ENCODE measurements at places on chromosomes 16 and 17. TPM values are rescaled to one million over a fixed set of nuclear protein-coding genes. Genes with fewer than 3 reads are reported as not detected.

MEFV gene
- total RNA-seq = 0.49 TPM

GRCh38 chr17:54781389-54781788 lies 119.3 kb upstream of the TOM1L1 start:
- DNase-seq = no peak

- DNase-seq = no peak
These were observed 62.3 kb upstream of the CDH5 start for GRCh38 chr16:66304151-66304550.

- DNase-seq = no peak
These were observed 534.1 kb downstream of the GRIN2A start for GRCh38 chr16:9647981-9648701.

- DNase-seq = no peak
These were observed 114.5 kb upstream of the METRNL start for GRCh38 chr17:82964851-82965341.

DNA sequence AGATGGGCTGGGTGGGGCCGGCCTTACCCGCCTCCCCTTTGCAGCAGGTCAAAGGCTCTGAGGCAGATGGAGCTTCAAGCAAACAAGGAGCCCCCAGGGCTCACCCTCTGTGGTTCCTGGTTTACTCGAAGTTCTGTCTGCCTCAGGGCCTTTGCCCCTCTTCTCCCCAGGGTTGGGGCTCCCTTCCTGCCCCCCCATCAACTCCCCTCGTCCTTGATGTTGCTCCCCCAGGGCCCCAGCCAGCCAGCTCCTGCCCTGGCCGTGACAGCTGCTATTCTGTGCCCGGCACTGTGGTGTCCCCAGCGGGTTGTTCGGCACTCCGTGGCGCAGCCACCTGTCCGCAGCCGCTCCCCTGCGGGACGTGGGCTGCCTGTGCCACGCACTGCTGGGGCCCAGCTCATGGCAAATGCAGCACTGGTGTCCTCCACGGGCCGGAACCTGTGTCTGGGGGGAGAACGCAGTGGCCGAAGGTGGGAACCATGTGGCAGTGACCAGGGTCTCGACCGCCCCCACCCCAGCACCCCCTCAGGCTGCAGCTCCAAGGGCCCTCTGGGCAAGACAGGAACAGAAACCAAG lies 4.3 kb upstream of the METRN start:
- no peak for DNase-seq

DNA sequence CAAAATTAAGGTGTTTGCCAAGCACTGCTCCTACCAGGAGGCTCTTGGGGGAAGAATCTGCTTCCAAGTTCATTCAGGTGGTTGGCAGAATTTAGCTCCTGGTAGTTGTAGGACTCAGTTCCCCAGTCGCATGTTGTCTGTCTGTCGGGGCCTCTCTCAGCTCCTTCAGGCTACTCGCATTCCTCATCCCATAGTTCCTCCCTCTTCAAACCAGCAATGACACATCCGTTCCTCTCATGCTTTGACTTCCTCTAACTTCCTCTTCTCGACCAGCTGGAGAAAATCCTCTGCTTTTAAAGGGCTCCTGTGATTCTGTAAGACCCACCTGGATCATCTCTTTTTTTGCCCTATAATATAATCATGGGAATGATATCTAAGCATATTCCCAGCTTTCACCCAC lies 108.1 kb downstream of the PMP22 start:
- no peak for DNase-seq

DNA sequence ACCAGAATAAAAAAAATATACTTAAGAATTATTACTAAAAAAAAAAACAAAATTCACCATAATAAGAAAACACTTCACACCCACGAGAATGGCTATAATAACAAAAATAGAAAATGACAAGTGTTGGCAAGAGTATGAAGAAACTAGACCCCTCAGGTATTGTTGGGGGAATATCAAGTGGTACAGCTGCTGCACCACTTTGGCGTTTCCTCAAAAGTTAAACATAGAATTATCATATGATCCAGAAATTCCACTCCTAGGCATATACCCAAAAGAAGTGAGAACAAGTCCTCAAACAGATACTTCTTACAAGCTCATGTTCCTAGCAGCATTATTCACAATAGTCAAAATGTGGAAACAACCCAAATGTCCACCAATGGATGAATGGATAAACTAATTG lies 26.3 kb downstream of the AMFR start:
- no peak for DNase-seq

DNA sequence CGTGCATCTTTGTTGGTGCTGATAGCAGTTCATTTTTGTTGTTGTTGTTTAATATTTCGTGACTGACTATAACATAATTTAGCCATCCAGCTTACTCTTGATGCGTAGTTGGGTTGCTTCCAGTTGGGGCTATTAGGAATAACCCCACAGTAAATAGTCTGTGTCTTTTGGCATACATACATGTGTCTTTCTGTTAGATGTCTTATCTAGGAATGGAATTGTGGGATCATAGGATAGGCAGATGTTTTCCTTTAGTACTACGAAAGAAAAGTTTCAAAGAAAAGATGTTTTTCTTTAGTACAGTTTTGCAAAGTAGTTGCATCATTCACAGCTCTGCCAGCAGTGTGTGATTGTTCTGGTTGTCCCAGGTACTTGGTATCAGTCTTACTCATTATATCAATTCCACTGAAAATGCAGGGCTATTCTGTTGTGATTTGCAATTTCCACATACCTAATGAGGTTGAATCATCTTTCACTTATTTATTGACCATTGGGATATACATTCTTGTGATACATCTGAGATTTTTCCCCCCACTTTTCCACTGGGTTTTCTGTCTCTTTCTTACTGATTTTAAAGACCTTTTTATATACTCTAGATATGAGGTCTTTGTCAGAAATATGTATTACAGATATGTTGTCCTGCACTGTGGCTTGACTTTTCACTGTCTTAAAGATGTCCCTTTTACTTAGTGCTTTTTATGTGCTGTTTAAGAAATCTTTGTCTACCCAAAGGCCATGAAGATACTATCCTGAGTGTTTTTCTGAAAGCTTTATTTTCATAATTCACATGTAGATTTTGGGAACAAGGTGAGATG lies 173.3 kb downstream of the MRTFB start:
- DNase-seq = no peak

All from left ventricle myocardium inferior (tissue), 1 donor.